ENCODE measurements at places on chromosomes 7 and 10.
A peak's percentile ranks its signal among the peaks of the same experiment; 100 is the strongest.

GRCh38 chr7:50335795-50336754 is 31.6 kb downstream of the IKZF1 start:
- peak; percentile 36 for DNase-seq

DNA sequence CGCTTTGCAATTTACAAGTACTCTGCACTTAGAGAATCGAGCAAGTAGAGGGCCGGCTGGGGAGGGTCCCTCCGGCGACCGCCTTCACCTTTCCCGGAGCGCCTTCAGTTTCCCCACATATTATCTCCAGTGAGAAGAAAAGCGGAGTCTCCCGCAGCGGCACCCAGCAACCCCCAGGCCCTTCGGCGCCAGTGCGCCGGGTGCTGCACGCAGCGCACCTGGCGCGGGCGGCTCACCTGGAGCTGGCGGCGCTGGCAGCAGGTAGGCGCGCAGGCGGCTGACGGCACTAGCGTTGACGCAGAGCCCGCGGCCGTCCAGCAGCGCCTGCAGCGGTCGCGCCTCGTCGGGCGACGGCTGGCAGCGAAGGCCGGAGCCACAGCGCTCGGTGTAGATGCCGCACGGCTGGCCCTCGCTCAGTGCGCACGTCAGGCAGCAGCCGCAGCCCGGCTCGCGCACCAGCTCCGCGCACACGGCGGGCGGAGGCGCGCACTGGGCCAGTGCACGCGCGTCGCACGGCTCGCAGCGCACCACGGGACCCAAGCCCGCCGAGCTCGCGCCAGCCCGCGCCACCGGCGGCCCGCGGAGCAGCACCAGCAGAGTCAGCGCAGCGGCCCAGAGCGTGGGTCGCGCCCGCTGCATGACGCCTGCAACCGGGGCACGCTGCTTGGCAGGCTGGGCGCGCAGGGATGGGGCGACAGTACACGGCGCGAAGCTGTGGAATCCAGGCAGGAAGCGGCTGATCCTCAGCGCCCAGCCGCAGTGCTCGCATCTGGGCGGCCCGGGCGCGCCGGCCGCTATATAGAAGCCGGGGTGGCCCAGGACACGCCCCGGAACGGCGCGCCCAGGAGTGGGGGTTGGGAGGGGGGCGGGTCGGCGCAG is at the start of gene IGFBP3:
Gene IGFBP3, minus strand, starts transcription at position 771 of the 879 bp plus-strand sequence. Its CDS starts 132 bp downstream, at position 639.
- DNase-seq = peak; percentile 81

GRCh38 chr10:100730725-100731406 is 14.5 kb upstream of the PAX2 start:
- no peak for DNase-seq

DNA sequence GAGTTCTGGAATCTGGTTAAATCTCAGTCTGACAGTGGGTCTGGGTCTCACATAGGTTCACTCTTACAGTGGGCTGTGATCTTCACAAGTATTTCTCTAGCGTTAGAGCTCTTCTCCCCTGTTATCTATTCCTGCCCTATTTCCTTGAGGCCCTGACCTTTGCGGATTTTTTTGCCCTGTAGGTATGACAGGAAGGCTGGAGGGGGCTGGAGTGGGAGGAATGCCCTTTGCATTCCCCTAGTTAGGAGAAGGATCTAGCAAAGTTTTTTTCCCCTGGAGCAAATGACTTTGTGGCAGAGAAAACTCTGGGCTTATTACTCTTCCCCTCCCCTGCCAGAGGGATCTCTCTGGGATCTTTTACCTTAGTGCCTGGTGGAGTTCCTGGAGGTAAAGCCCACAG is 49.2 kb downstream of the GALNT11 start:
- no peak for DNase-seq

DNA sequence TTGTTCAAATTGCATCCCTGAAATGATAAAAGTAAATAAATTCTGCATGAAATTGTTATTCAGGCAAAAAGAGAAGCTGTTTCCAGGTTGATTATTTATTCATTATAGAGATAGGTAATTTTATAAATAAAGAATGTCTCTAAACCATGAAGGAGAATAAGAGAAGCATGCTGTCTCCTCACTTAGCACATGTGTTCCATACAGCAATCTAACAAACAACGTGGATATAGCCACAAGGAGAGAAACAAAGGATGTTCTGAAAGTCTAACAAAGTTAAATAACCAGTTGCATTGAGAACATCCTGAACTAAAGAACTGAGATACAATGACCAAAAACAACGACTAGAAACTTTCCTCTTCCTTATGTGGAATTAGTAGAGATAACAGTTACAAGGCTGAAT is 50.8 kb downstream of the NEBL start:
- no peak for DNase-seq

- DNase-seq = no peak
Measured at GRCh38 chr10:131751827-131752775, 148.7 kb upstream of the PPP2R2D start.

GRCh38 chr7:22784346-22784745 is 38.3 kb downstream of the TOMM7 start:
- DNase-seq = no peak

DNA sequence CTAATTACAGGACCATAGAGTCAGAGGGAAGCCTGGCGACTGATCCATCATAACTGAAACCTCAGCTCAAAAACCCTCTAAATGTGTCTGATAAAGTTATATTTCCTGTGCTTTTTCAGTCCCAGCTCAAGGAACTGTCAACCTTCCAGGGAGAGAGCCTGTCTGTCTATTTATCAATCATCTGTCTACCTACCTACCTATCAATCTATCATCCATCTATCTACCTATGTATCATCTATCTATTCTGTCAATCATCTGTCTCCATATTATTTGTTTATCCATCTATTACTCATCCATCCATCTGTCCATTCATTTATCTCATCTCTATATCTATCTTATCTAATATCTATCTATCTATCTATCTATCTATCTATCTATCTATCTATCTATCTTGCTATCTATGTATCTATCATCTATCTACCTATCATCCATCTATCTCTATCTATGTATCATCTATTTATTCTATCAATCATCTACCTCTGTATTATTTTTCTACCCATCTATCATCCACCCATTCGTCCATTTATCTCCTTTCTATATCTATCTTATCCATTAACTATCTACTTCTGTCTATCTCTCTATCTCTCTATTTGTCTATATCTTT is 161.4 kb downstream of the PRKCQ start:
- no peak for DNase-seq

DNA sequence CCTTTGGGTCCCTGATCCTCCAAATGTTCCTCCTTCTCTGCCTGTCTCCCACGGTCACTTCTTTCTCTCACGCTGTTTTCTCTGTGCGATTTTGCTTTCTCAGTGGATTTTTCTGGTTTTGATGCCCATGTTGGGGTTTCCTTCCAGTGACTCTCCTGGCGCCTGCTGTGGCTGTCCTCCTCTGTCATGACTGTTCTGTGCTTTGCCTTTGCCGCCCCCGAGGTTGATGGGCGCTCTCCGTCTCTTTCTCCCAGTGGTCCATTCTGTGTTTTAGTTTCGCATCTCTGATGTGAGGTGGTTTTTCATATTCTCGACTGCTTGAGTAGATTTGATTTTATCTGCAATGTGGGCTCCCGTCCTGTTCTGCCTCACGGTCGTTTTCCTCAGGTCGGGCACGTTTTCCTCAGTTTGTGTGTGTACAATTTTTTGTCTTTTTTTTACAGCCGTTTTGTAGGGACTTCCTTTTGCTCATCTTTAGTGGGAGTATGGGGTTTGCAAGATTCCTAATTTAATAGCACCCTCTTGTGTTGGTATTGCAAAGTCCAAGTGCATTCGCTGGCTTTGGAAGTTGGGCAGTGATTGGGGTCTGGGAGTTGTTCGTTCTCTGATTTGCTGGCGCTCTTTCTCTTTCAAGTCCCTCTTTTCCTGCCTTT is 100.0 kb downstream of the INPP5A start:
- DNase-seq = no peak

DNA sequence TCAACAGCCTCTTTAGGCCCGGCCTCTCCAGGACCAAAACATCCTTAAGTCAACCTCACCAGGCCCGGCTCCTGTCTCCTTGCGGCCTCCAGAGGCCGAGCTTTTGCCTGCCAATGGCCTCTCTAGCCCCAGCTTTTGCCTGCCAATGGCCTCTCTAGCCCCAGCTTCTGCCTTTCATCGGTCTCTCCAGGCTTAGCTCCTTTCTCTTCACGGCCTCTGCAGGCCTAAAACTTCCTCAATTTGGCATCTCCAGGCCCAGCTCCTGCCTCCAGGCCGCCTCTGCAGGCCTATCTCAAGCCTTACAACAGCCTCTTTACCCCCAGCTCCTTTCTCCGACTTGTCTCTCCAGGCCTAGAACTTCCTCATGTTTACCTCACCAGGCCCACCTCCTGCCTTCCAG is 15.7 kb upstream of the TMEM248 start:
- no peak for DNase-seq

- DNase-seq = no peak
Measured at GRCh38 chr10:130403153-130404075, 267.2 kb downstream of the GLRX3 start.

- no peak for DNase-seq
Measured at GRCh38 chr7:42932811-42933591, 825 bp downstream of the MRPL32 start.

DNA sequence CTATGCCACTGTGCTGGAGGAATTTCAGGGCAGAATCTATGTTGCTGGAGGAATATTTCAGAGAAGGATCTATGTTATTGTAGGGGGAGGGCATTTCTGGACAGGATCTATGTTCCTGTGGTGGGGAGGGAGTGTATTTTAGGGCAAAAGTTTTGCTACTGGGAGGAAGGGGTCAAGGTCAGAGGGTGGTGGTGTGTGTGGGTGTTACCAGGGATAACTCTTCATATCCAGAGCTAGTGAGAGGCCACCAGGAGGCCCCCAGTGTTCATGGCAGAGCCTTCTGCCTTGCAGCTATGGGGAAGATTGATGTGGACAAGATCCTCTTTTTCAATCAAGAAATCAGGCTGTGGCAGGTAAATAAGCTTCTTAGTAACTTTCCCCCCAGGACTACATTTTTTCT is 2.0 kb upstream of the STRA8 start:
- no peak for DNase-seq

- no peak for DNase-seq
Measured at GRCh38 chr7:111229181-111229740, 138.3 kb downstream of the LRRN3 start.

GRCh38 chr7:80014511-80014910 is 120.1 kb upstream of the GNAI1 start:
- DNase-seq = no peak

GRCh38 chr7:128132426-128133069 is 101.3 kb upstream of the LRRC4 start:
- no peak for DNase-seq
